Myocyte (in vitro differentiated cells): ENCODE measurements at places on chromosomes 16 and 17. TPM values are rescaled to one million over a fixed set of nuclear protein-coding genes. Genes with fewer than 3 reads are reported as not detected.

DNA sequence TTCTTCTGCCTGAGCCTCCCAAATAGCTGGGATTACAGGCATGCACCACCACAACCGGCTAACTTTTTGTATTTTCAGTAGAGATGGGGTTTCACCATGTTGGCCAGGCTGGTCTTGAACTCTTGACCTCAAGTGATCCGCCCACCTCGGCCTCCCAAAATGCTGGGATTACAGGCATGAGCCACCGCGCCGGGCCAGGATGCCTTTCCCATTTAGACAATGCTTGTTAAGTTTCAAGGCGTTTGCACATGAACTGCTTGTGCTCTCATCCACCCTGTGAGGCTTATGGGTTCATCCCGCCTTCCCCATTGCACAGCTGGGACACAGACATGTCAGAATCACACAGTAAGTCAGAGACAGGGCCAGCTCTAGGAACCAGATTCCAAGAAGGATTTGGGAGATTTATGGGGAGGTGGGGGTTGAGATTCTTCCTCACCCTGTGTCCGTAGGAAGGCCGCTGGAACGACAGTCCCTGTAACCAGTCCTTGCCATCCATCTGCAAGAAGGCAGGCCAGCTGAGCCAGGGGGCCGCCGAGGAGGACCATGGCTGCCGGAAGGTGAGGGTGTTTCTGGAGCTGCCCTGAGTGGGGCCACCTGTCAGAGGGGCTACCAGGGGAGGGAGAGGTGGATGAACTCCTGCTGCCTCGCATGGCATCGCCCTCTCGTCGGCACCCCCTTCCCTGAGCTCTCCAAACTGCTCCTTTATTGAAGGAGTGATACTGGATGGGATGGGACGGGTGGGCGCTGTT is 46.3 kb downstream of the MRC2 start:
- DNase-seq, result no peak

The CCL23 gene
- total RNA-seq, result not detected in 2 replicates

- peak; percentile 80 for DNase-seq
Measured at GRCh38 chr17:32971171-32971570, 20.5 kb upstream of the SPACA3 start.

The SKA2 gene
- 41.9 and 59.1 TPM in 2 replicates for total RNA-seq

DNA sequence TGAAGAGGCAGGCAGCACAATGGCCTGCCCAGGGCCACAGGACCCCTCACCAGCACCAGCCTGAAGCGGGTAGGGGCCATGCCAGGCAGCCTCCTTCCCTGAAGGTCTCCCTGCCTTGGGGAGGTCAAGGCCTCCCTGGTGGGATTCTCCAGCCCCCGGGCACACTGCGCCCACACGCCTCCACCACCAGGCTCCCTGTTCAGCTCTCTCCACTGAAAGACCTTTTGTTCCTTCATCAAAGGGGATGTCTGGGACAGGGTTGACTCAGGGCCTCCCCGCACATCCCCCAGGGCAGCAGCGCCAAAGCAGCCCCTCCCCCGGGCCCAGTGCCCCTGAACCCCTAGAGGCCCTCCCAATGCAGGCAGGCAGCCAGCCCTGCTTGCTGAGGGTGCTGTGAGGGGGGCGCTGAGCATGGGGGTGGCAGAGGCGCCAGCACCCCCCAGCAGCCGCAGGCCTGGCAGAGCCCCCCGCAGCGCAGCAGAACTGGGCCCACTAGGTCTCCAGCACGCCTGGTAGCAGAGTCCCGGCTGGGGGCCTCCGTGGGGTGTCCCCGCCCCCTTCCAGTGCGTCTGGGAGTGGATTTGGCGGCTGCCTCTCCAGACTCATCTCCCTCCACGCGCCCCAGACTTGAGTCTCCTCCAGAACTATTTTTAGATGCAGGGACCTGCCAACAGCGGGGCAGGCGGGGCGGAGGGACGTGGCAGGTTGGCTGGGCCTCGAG is 13.1 kb downstream of the BCAR1 start:
- peak; percentile 93 for DNase-seq

DNA sequence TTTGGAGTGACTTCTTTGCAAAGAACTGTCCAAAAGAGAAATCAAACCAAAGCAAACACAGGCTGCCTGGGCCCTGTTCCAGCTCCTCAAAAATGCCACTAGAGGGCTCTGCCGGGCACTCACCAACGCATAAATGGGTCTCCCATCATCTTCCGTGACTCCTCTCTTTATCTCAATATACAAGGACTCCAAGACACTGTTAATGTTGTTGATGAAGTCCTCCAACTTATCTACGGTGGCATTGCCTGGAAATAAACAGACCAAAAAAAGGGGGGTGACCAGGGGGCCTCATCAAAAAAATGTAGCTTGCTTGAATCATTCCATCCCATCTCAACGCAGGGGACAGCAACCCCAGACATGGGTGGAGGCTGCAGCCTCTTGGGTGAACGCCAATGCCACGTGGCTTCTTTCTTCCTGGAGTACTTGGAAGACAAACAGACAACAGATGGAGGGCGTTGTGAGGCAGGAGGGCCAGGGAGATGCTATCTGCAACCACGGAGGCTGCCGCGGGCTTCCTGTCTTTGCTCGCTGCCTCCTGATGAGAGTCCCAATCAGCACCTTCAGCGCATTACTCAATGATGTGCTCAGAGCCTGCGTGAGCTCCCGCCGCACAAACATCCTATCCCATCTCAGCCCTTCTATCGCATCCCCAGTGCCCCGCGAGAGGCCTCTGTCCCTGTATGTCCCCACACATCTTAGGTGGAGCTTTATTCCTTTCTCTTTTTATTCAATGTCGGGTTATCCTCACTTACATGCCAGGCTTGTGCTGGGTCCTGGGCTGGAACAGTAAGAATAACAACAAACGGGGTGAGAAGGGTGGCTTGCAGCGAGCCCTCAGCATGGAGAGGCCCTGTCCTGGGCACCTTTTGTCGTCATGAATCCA is 32.0 kb downstream of the KDM8 start:
- peak; percentile 85 for DNase-seq

DNA sequence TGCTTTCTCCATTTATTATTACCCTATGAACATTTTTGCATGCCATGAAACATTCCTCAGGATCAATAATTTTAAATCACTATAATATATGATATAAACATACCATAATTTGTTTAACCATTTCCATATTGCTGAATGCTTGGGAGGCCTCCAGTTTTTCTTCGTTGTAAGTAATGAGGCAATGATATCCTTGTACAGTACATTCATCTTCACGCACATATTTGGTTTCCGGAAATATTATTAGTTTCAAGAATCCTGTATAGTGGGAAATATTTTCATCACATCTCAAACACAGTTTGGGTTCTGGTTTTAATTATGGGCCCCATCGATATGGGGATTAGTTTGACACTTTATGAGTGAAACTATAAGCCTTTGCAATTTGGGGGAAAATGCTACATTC is 135.4 kb downstream of the HS3ST3B1 start:
- no peak for DNase-seq

GRCh38 chr16:89737341-89738071 is 16.2 kb downstream of the ZNF276 start:
- DNase-seq, result no peak

GRCh38 chr17:47295874-47296255 is 27.9 kb upstream of the EFCAB13 start:
- DNase-seq, result no peak

The ZNF629 gene
- 24.3 and 28.7 TPM in 2 replicates for total RNA-seq

- no peak for DNase-seq
Measured at GRCh38 chr17:27326051-27326450, 32.1 kb downstream of the WSB1 start.

DNA sequence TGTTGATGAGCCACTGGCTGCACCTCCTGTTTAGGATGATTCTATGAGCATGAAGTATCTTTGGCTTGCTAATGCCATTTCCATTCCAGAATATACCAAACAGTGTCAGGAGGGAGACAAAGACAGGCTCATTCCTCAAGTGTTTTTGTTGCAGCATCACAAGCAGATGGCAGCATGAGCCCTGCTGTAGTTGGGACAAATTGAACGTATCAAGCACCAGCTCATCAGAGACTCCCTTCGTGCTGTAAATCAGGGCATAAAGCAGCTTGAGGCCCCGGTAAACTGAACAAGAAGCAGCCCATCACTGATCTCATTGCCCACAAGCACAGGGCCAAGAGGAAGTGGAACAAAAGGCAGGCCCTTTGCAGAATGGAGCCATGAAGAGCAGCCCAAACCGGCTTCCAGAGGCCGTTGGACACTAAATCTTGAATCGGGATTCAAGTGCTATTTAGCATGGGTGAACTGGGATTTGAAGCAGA is 45.9 kb upstream of the HS3ST3A1 start:
- DNase-seq, result peak; percentile 16

GRCh38 chr16:11078812-11079459 is 134.6 kb downstream of the CLEC16A start:
- DNase-seq, result peak; percentile 53

DNA sequence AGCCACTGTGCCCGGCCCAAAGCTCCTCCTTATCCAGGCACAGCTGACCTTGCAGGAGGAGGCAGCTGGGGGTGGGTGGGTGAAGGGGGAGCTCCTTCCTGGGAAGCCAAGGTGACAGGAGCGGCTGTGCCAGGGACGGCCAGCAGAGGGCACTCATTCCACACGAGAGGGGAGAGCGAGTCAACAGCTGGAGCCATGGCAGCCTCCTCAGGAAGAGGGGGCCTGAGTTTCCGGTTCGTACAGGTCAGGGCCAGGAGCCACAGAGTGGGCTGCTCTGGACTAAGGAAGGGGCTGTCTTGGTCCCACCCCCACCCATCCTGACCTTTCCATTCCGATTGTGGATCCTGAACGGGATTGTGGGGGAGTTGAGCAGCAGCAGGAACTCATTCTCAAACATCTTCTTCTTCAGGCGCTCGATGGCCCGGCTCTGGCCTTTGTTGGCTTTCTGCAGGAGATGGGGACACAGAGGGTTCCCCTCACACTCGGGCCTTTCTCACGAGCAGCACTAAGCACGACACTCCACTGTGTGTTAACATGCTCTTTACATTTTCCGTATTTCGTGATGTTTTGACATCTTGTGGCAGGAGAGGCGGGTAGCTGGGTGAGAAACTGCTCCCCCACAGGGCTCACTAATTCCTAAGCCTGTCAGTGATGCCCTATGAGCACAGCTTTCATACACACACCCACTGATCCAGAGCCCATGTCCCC is 61.6 kb downstream of the TIMM22 start:
- DNase-seq, result peak; percentile 43

DNA sequence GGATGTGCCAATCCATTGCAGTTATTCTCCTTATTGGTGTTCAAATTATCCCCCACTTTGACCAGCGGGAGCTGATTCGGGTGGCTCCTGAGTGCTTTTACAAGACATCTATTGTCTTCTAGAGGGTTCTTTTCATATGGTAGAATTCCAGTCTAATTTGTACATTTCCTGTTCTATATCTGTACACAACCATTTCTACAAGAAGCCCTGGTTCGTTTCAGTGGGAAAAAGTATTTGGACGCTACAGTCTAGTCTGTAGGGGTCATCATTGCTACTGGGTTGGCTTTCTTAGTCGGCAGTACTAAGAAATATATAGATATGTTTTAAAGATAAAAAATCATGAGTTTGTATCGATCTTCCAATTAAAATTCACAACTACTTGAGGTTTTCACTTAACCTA is 262.6 kb downstream of the MAP2K6 start:
- no peak for DNase-seq

DNA sequence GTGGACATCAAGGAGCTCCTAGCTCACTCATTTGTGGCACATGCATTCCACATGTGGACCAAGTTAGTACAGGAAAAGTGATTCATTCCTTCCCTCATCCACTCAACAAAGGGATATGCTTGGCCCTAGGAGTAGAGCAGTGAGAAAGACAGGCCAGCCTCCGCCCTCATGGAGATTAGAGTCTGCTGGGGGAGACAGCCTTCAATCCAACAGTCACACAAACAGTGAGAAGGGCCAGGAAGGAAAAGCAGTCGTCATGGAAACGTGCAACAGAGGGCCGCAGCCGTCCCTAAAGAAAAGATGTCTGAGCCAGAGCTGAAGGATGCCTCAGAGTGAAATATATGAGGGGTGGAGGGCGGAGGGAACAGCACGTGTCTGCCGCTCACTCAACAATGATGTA is 109.9 kb downstream of the VPS53 start:
- DNase-seq, result no peak

The KRT14 gene
- not detected in 2 replicates for total RNA-seq

DNA sequence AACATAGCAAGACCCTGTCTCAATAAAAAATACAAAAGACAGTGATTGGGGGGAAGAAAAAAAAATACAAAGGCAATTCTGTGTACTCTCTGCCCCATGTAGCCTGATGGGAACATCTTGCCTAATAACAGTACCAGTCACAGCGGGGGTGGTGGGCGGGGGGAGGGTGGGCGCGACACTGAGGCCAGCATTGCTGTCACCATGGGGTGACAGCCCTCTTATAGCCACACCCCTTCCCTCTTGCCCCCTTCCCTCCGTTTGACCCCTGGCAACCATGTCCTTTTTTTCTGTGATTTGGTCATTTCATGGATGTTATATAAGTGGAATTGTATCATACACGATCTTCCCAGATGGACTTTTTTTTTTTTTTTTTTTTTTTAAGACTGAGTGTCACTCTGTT is 80.9 kb downstream of the DNAH17 start:
- DNase-seq, result no peak

The MFAP4 gene
- total RNA-seq, result 8.9 and 15.7 TPM in 2 replicates

The CREBBP gene
- total RNA-seq, result 15.9 and 16.8 TPM in 2 replicates

DNA sequence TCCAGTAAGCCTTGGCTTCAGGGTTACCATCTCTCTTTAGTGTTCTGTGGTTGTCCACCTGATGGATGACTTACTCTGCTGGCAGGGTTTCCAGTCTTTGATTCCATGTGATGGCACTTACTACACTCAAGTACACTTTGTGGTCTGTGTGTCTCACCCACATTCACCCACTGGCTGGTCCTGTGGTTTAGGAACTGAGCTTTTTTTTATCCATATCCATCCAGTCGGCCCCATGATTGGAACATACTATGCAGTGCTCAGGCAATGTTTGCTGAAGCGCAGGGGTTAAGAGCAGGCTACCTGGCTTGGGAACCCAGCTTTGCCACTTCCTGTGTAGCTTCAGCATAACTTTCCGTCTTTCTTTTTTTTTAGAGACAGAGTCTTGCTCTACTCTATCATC is 2.8 kb upstream of the FUS start:
- peak; percentile 98 for DNase-seq
